Adrenal gland (tissue), 19 donors: ENCODE measurements at places on chromosomes 6 and 20. TPM values are rescaled to one million over a fixed set of nuclear protein-coding genes. Genes with fewer than 3 reads are reported as not detected.
A peak's percentile ranks its signal among the peaks of the same experiment; 100 is the strongest.

Gene GSTA1
- total RNA-seq, result 549 TPM

Gene LGSN
- total RNA-seq, result 0.19 TPM

Gene DNAAF9
- total RNA-seq, result 25.7 TPM

Gene PPP1R16B
- total RNA-seq, result 6.4 TPM

Gene BPIFB1
- 0.25 TPM for total RNA-seq

DNA sequence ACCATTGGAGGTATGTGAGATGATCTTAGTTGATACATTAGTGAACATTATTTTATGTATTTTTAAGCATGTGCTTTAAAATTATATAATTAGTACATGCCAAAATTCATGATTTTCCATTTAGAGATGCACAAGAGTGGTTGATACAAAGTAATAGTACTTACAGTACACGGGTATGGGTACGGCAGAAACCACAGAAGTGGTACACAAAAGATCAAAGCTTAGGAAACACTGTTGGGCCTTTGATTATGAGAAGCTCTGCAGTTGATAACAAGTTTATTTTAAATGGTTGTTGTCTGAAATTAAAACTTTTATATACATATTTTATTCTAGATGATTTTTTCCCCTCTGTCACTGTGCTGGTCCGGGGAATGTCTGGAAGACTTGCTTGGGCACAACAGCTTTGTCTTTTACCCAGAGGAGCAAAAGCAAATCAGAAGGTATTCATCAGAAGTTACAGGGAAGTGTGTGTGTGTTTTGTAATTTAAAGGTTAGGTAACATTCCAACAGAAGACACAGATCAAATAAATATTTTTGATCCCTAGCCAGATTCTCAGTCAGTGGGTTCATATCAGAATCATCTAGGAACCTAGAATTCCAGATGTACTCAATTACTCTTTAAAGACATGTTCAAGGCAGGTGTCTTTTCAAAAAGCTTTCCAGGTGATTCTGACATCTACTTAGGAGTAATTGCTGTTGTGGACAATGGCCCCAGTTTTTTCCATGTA, 32.5 kb upstream of the ADIG start:
- DNase-seq, result no peak

DNA sequence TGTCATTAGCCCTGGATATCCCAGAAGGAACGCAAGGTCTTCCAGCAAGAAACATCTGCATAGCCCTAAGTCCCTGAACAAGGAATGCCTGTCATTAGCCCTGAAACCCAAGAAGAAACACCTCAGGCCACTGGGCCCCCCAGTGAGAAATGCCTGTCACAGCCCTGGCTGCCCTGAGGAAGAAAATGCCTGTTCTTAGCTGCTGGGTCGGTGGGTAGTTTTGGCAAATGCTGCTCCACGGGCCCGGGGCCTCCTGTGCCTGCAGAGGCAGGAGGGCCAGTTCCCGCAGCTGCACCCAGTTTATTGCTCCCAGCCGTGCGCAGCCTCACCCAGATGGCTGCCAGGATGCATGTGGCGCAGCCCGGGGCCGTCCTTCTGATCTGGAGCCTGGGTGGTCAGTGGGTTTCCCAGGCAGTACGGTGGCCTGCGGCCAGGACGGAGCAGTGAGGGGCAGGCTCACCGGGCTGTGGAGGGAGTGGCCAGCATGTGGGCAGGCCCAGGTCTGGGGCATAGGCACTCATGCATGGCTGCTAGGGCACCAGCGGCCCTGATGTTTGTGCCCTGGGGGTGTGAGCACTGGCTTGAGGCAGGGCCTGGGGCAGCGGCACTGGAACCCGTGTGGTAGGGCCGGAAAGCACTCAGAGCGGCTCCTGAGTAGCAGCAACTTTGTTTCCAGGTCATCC, 219.0 kb downstream of the ERMARD start:
- DNase-seq, result no peak

DNA sequence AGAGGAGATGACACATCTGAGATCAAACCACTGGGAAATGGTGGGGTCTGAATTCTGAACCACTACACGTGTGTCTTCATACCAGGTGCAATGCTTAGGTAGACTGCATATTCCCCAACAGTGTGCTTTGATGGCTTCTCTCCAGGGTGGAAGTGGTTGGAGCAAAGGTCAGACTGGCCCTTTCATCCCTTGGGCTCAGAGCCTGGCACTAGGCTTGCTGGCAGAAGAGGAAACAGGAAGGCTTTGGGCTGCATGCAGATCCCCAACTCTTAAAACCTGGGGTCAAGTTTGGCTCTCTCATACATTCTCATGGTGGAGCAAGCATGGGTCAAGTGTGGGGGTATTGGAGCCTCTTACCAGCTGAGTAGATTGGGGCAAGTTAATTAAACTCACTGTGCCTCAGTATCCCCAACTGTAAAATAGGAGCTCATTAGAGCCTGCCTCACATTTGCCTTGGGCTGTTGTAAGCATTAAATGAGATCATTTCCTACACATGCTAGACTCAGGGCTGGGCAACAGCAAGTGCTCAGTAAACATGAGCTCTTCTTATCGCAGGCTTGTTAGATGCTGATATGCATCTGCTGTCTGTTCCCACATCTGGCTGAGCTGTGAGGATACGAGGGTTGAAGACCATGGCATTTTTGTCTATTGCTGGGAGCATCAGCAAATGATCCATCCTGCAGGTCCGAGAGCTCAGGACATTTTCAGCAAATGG, 51.6 kb upstream of the FAM83D start:
- DNase-seq, result no peak

GRCh38 chr6:51960419-51960818, 127.0 kb downstream of the PKHD1 start:
- DNase-seq, result no peak

- DNase-seq, result peak; percentile 20
Measured at GRCh38 chr6:50264995-50265571, 215.4 kb upstream of the DEFB112 start.

DNA sequence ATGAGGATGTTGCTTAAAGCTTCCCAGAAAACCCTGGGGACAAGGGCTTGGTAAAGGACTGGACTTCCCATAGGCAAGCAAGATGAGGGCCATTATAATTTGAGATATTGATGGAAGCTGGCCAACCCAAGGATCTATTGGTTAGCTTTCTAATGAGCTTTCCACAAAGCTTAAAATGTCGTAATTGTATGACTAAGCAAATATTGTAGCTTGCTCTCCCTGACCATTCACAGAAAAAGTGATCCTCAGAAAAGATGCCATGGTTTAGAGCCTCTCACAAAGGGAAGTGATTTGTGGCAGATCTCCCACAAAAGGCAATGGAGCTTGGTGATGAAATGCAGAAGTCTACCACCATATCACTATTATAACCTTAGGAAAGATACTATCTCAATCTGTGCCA, 13.6 kb downstream of the IL17F start:
- DNase-seq, result no peak

- no peak for DNase-seq
Measured at GRCh38 chr20:60715172-60715571, 536.9 kb upstream of the CDH4 start.

GRCh38 chr20:59743767-59744485, 139.6 kb downstream of the PHACTR3 start:
- no peak for DNase-seq

- DNase-seq, result no peak
Measured at GRCh38 chr20:33621717-33622400, 40.3 kb upstream of the C20orf144 start.

DNA sequence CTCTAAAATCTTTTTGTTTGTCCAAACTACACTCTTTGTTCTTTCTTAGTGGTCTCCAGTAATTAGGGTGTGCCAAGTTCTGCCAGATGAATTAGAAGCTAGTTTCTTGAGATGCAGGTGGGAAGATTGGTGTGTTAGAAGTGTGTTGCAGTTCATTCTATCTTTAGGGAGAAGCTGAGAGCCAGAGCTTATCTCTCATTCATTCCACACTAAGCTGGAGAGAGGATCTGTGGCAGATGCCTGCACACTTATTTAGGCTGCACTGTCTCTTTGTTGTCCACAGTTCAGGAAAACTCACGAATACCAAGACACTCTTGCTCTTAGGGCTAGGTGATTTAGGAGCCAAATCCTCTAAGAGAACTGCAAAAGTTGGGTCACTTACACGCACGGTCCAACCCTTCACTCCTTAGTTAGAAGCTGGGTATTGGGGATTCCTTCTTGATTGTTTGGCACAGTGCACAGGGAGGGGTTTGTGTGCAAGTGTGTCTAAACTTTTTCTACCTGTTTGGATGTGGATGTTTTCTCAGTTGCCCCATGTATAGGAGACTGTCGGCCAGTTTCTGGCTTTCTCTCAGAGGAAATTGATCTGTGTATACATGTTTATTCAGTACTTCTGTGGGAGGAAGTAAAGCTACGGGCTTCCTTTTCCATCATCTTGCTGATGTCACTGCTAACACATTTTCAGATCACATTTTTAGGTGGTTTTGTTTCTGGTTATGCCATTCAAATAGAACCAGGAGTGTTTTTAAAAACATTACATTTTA, 49.5 kb downstream of the SMAP1 start:
- no peak for DNase-seq

DNA sequence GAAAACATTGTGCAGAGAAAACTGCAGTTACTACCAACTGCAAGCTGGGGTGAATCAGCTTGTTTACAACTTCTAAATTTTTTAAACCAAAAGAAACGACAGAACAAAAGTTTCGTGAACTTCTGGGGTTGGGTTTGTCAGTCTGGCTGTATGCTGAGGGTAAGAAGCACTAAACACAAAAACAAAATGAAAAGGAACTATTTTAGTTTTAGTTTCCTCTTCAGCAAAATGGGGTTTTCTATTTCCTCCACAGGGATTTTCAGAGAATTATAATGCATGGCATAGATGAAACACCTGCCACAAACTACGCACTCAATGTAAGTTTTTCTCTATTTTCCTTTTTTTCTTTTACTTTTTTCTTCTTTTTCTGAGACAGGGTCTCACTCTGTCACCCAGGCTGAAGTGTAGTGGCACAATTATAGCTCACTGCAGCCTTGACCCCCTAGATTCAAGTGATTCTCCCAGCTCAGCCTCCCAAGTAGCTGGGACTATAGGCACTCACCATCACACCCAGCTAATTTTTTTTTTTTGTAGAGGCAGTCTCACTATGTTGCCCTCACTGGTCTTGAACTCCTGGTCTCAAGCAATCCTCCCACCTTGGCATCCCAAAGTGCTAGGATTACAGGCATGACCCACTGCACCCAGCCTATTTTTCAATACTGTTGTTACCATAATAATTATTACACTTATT, 40.6 kb downstream of the CGA start:
- DNase-seq, result no peak

DNA sequence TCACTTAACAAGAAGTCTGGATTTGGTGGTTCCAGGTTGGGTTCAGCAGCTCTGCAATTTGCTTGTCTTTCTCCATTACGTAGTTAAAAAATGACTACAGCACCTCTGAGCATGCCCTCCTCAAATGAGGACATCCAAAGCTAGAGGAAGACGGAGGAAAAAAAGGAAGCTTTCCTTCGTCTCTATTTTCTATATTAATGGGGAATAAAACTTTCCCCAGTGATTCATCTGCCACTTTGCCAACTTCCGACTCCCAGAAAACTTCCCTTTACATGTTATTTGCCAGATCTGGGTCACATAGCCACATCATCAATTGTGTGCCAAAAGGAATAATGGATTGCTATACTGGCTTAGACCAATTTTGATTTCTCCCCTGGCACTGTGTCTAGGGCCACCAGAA, 69.5 kb downstream of the ZFAND3 start:
- no peak for DNase-seq

DNA sequence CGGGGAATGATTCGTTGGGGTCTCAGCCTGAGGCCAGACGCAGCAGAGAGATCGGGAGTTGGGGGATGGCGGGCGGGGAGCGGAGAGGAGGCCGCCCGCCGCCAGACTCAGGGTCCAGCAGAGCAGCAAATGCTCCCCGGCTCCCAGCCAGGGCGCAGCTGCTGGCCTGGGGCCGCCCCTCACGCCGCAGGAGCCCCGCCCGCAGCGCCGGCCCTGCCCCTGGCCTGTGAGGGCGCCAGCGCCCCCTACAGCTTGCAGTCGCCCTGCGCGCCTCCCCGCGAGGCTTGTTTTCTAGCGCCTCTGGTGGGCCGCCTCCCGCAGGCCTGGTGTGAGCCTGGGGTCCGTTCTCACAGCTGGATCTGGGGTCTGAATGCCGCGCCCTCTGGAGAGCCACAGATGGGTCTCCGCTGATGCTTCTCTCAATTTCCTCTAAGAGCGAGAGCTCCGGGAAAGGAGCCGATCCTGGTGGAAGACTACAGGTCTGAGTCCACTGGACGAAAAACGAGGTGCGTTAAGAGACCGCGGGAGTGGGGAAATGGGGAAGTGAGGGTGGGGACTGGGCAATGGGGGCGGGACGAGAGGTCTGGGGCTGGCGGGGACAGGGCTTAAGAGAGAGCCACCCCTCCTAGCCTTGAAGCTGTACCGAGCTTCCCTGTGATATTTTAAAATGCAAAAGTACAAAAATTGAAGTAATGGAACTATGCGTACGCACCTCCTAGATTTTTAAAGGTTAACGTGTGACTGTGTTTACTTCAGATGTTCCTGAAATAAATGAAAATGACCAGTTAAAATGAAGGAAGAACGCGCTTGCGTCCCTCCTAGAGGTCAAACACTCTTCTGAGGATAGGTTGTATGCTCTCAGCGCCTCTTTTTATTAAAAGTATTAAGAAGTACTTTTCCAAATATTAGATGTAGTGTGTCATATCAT, 30.1 kb downstream of the TRIM38 start:
- DNase-seq, result peak; percentile 96

- DNase-seq, result peak; percentile 91
Measured at GRCh38 chr6:39296745-39297640, 17.2 kb downstream of the KCNK17 start.

DNA sequence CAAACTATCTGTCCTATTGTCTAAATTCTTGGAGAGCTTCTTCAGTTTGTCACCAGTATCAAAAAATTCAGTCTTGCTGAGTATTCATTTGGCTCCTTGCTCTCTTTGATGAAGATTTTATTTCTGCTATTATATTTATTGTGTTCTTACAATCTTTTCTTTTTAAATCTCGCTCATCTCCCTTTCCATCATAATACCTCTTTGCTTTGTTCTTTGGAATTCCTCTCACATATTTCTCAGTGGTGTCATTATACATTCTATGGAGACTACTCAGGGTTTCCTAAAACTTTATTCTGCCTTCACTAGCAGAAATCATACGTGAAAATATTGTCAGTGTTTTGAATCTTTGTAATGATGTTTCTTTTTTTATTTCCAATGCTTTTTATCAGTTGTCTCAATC, 445.2 kb upstream of the ID4 start:
- no peak for DNase-seq

DNA sequence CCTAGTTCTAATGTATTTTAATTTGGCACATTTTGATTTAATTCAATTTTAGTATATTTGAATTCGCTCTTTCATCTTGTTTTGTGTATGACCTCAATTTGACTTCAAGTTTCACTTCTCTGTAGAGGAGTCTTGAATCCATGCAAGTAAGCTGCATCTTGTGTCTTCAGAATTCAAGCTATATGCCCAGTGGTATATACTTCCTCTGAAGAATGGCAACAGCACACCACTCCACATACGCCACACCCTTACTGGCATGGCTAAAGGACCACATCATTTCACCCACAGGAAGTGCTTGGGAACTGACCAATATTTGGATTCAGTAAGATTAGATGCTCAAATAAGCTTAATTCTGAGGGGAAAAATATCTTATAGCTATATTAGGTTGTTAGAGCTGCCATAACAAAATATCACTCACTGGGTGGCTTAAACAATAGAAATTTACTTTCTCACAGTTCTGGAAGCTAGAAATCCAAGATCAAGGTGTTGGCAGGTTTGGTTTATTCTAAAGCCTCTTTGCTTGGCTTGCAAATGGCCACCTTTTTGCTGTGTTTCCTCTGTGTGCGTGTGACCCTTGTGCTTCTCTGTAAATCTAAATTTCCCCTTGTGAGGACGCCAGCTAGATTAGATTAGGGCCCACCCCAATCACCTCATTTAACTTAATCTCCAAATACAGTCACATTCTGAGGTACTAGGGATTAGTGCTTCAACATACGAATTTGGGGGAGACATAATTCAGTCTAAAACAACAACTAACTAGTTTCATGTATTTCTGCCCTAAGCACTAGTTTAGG, 2.8 kb upstream of the ASF1A start:
- DNase-seq, result no peak
